Epithelial cell of alveolus of lung (primary cell): ENCODE measurements at places on chromosomes 16 and 17. TPM values are rescaled to one million over a fixed set of nuclear protein-coding genes. Genes with fewer than 3 reads are reported as not detected.

Gene ADGRG3
- total RNA-seq = not detected in 2 replicates

Gene EME2
- 3.2 and 8.9 TPM in 2 replicates for total RNA-seq

Gene FOXN1
- not detected in 2 replicates for total RNA-seq

Gene ZNF286A
- total RNA-seq = 26.2 and 60.8 TPM in 2 replicates

Gene NOS2
- total RNA-seq = 0.13 TPM in 1 of 2 replicates, not detected in the other

Gene TMEM238L
- total RNA-seq = not detected in 2 replicates
